ENCODE measurements at places on chromosomes 12 and 14.

DNA sequence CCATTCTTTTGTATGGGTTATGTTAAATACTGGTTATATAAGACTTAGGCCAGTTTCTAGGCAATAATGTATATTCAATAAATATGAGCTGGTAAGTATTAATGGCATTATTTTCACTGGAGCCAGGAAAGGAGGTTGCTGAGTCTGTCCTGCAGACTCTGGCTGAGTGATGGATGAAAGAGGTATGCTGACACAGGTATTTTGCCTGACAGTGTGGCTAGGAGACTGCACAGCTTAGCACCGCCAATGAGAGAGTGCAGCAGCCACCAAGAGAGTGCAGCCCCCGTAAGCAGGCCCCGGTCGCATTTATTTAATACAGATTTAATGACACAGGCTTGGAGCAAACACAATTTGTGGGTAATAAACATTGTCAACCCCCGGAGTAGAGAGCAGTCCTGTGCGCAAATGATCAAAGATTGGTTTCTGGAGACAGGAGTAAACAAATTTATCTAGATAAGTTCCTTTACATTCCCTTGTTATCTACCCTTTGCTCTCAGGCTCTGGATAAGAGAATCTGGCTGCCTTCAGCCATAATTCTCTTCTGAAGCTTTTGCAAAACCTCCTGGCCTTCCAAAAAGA lies 37.4 kb downstream of the TMTC3 start:
- DNase-seq, result no peak

DNA sequence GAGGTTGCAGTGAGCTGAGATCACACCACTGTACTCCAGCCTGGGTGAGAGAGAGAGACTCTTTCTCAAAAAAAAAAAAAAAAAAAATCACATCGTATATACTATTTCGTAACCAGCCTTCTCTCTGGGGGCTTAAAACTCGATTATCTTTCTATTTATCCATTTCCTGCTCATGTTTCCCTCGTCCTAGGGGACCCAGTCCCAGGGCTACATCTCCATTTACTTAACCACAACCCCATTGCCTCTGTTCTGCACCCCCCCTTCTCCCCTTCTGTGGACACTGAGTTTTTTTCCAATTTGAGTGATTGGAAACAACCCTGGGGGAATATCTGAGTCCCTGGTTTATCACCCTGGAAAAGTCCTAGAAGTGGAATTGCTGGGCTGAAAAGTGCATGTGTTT lies 36.2 kb upstream of the YY1 start:
- DNase-seq, result no peak

GRCh38 chr12:124557518-124558223 lies 9.7 kb downstream of the NCOR2 start:
- DNase-seq, result no peak

GRCh38 chr12:64452559-64453329 lies 824 bp downstream of the TBK1 start:
- DNase-seq, result no peak

DNA sequence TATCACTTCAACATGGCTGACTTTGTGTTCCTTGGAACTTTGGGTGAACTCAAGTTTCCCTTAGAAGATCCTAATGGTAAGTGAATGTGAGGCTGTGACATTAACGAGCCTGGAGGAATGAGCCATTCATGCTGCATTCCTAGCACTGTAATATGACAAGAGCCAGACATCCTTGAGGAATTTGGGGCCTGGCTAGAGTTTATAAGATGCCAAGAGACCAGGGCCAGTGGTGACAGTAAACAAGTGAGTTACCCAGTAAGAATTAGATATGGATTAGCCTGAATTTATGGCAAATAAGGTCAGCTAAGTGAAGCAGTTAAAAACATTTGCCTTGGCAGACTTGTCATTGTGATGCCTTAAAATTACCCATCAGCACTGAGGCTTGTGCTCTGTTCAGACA lies 232.4 kb downstream of the AKAP6 start:
- DNase-seq, result no peak

- DNase-seq, result no peak
Observed at GRCh38 chr12:55687746-55688145, 20.0 kb downstream of the ITGA7 start.

DNA sequence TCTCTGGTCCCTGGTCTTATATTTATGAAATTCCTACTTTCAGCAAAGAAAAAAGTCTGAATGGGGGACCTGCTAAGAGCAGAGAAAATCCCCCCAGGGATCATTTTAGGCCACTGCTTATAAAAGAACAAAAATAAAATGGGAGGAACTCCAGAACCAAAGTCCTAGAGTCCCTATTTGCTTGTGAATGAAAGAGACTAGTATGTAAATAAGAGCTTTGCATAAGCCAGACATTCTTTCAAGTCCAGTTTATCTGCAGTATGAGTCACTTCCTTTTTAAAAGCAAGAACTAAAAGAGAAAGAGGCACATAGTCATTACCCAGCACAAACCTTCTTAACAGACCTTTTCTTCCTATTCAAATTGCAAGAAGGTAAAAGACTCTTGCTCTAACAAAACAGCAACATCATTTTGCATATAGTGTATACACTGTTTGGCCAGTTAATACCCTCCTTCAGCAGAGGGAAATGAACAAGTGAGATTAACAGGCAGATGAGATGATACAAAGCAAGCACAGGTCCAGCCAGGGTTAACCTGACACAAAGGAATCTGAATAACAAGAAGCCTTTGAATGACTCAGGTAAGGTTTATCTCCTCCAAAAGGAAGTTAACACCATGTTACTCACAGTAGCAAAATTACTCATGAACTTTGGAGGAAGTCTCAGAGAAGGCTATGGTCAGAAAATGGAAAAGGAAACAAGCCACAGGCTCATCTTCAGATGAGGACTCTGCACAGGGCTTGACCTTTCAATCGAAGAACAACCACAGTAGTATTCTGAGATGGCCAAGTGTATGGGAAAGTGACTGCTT lies 87.3 kb downstream of the PHLDA1 start:
- peak; percentile 92 for DNase-seq

DNA sequence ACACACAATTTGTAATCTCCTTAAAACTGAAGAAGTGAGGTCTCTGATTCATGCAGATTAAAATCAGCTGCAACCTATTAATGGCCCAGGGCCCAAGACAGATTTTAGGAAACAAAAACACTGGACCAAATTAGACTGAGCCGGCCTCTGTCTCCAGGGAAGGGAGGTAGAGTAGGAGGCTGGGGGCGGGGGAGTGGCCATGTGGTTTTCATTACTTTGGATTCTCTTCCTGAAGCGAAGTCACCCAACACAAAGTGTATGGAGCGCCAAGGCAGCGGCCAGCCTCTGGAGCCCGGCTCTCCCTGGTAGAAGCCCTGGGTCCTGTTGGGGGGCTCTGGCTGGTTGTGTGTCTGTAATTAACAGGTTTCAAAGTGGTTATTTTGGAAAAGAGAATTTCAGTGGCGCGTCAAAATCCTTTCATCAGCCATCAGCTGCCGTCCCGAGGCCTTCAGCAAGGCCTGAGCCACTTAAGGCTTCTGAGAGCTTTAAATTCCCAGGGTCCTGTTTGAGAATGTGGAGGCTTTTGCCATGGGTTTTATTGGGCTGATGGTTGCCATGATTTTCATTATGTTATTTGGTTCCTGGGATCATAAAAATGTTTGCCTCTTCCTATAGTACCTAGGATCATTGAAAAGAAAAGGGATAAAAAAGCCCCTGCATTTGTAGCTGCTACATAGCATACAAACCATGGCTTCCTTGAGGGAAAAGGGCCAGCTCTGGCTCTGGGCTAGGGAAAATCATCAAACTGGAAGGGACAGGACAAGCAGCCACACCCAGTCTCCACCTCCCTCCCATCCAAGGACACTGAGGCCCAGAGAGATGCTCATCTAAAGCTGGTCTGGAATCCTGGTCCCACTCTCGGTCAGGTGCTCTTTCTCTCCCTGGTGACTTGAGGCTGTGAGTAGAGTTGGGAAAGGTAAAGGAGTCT lies 282.4 kb downstream of the ZFP36L1 start:
- DNase-seq, result no peak

- DNase-seq, result no peak
Observed at GRCh38 chr14:69353168-69353567, 44.9 kb downstream of the ERH start.
